ENCODE measurements at places on chromosomes 1 and 21. TPM values are rescaled to one million over a fixed set of nuclear protein-coding genes. Genes with fewer than 3 reads are reported as not detected.

GIPC2 gene
- not detected for total RNA-seq

NBPF10 gene
- 2.1 TPM for total RNA-seq

SCAMP3 gene
- total RNA-seq: 75.3 TPM

NTNG1 gene
- total RNA-seq: 1.3 TPM

BCAR3 gene
- total RNA-seq: 38.5 TPM

TRIM62 gene
- total RNA-seq: 8.6 TPM

MFAP2 gene
- 81.6 TPM for total RNA-seq

ST6GALNAC3 gene
- total RNA-seq: 19.4 TPM

MX2 gene
- not detected for total RNA-seq

CD52 gene
- not detected for total RNA-seq

DCST1 gene
- total RNA-seq: not detected

DTL gene
- total RNA-seq: 82.4 TPM

NRDC gene
- total RNA-seq: 158 TPM

Data from neural crest cell (in vitro differentiated cells).